PC-9 (cell line): ENCODE measurements at places on chromosomes 7 and 10.
A peak's percentile ranks its signal among the peaks of the same experiment; 100 is the strongest.

DNA sequence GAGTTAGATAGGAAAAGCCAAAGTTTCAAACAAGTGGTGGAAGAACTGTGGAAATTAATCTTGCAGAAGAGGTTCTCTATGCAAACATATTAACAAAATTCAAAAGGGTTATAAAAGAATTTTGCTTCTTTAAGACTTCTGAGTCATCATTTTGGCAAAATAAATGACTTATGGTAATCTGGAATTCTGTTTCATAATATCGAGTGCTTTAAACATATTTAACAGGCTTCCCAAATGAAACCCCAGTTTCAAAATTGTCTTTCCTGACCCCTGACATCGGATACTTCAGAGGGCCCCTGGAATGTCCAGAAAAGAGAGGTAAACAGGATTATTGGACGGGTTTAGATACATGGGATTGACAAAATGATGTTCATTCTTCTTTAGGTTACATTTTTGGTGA is 444.6 kb downstream of the HTR7 start:
- DNase-seq = no peak

DNA sequence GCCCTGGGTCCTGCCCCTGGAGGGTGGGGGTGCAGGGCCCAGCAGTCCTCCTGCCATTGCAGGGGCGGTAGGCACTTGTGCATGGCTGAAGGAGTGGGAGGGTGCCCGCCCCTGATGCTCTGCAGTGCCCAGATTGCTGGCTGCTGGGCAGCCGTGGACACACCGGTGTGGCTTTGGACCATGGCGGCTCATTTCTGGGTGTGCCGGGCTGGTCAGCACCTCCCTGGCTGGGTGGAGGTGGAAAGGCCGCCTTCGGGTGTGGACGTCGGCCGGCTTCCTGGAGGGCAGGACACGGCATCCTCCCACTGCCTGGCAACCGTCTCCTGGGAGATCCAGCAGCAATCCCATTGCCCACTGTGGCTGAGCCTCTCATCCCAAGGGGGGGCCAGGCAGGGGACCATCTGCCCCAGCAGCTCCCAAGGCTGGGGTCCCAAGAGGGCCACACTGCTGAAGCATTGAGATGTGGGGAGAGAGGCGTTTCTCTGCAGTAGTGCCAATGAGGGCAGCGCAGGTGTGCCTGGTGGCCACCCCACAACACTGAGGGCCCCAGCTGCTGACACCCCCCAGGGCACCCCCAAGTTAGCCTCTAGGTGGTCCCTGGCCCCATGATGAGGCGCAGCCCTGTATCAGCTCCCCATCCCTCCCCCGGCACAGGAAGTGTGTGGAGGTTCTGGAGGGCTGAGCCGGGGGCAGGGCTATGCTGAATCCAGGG is 12.9 kb downstream of the TTYH3 start:
- DNase-seq = no peak

DNA sequence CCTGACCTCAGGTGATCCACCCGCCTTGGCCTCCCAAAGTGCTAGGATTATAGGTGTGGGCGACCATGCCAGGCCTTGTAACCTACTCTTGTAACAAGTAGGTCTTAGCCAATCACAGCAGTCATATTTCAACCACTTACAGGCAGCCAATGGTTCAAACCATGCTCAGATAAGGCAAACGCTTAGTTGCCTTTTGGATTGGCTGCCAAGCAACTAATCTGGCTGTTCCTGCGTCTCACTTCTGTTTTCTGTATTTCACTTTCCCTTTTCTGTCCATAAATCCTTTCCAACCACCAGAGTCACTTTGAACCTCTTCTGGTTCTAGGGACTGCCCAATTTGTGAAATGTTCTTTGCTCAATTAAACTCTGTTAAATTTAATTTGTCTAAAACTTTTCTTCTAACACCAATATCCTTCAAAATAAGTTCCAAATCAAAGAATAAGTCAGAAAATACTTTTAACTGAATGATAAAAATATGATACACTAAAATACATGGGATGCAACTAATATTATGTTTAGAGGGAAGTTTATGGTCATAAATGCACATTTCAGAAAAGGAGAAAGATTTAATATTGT is 19.1 kb upstream of the PRF1 start:
- no peak for DNase-seq

DNA sequence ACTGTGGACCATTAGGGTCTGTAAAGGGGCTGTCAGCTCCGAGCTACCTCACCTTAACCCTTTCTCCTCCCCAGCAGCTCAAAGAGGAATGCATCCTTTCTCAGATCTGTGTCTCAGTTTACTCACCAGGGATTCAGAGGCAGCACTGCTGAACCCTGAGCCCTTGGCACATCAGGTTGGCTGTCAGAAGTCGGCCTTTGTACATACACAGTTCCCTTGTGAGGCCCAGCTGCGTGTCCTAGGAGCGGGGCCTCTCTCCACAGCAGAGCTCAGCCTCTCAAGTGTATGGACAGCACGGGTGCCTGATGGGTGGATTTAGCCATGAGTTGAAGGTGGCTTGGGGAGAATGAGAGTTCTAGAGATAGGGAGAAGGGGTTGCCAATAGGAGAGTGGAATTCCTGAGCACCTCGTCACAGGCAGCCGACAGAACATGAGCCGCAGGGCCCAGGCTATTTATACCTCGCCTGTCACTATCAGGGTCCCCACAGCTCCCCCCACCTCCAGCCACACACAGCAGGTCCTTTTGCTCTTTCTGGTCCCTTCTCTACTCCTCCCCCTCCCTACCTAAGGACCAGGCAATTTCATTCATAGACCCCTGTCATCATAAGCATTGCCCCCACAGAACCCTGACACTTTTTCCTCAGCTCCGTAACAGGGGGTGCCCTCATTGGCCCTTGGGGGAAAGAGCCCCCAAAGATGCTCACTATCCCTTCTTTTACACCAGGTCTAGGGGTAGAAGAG is 2.1 kb upstream of the FLNC start:
- peak; percentile 52 for DNase-seq
